Fibroblast of skin of right biceps (primary cell): ENCODE measurements at places on chromosomes 5 and 9.

GRCh38 chr9:7121055-7121454 lies 363.3 kb downstream of the KDM4C start:
- DNase-seq, result no peak

- no peak for DNase-seq
Measured at GRCh38 chr9:16358751-16359150, 511.7 kb downstream of the BNC2 start.

GRCh38 chr5:169980418-169981053 lies at the start of gene INSYN2B:
Gene INSYN2B (minus strand): TSS chr5:169980495. CDS start chr5:169883898, 96,597 bp downstream.
- DNase-seq, result peak; percentile 87

GRCh38 chr5:67297376-67297775 lies 100.8 kb upstream of the CD180 start:
- DNase-seq, result no peak

DNA sequence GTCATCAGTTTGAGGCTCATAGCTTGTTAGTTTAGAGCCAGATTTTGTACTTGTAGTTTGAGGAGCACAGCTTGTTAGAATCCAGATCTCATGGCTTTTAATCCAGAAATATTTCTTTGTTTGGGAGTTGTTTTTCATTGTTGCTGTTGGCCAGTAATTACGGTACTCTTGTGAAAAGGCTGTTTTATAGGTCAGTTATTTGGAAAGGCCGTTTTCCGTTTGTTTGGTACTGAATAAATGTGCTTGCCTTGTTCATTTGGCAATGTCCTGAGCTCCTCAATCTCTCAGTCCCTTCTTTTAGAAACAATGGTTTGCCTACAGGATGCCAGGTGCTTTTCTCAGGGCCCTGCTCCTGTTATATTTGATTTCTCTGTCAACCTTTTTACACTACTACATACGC lies 4.5 kb upstream of the MOB3B start:
- no peak for DNase-seq

DNA sequence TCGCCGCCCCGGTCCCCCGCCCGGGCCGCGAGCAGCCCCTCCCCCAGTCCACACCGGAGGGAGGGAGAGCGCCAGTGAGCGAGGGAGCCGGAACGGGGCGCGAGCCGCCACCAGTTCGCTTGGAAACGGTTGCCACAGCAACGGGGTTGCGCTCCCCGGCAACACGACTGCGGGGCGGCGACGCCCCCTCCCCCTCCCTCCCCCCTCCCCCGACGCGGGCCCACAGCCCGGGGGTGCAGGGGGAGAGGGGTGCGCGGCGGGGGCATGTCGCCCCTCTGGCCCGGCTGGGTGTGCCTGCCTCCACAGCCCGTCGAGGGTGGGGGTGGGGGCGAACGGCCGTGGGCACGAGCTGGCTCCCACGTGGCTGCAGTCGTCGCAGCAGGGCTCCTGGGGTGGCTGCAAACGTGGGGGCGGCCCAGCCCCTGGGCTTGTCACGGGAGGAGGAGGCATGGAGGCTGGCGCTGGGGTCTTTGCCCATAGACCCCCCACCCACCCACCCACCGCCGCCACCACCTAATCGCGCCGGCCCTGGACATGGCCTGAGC lies 524 bp downstream of the PRR7 start:
- peak; percentile 50 for DNase-seq

- no peak for DNase-seq
Measured at GRCh38 chr5:90220554-90220953, 189.0 kb downstream of the CETN3 start.

- no peak for DNase-seq
Measured at GRCh38 chr9:134130503-134131375, 5.1 kb upstream of the WDR5 start.

DNA sequence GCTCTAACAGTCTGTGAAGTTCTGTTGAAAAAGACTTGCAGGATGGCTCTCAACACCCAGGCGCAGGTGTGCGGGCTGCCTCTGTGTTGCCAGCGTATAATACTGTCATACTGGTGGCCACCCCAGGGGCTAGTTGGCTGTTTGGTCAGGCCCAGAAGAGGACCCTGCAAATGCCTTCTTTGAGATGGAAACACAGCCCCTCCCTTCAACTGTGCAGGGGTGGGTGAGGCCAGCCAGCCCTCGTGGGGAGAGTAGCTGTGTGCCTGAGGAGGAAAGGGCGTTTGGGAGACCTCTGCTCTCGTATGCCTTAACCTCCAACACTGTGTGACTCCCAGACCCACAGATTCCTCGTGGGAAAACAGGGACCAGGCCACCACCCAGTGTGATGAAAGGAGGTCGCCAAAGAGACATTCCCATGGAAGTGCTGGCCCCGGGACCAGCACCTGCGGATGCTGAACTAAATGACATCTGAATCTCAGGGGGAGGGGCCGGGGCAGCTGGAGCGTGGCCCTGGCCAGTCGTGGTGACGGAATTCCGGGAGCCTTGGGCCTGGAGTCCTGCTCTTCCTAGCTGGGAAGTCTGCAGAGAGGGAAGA lies 11.3 kb upstream of the SCGB3A1 start:
- no peak for DNase-seq

DNA sequence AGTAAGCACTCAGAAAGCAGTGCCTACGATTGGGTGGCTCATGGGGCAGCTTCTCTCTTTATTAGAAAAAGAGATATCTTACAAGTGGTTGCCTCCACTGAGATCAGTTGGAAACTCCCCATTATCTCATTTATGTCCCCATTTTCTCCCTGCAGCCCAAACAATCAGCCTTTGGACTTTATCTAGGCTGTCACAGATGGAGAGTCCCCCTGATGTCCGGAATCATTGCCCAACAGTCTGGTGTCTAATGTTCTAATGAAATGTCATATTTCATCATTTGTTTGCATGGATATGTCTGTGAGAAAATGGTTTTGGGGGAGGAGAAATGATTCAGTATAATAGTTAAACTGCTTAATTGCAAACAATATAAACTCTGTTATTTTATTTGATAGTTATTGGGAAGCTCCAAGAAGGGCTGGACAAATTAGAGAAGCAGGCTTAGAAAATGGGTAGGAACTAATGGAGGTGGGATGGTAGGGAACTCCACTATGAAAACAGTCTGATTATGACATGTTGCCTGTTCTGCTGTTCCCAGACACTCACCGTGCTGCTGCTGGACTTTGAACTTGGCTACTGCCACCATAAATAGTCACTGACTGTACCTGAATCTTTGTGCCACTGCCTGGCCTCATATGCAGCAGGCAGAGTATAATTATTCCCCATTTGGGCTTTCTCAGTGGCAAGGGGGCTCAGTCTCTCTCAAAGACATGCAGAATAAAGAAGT lies 38.3 kb upstream of the SMAD5 start:
- DNase-seq, result no peak

GRCh38 chr9:98810102-98810842 lies 2.8 kb downstream of the GALNT12 start:
- DNase-seq, result no peak

DNA sequence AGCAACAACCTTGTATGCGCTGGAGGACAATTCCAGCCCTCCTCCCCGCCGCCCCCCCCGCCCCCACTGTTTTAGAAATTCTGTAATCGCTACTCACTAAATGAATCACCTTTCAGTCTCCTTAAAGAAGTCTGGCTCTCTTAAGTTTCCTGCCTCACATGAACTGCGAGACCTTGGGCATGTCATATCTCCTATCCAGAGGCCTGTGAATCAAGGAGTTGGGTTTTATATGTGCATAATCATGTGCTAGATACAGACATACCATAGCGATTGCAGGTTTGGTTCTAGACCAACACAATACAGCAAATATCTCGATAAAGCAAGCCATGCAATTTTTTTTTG lies 337 bp upstream of the DMAC1 start:
- DNase-seq, result no peak

DNA sequence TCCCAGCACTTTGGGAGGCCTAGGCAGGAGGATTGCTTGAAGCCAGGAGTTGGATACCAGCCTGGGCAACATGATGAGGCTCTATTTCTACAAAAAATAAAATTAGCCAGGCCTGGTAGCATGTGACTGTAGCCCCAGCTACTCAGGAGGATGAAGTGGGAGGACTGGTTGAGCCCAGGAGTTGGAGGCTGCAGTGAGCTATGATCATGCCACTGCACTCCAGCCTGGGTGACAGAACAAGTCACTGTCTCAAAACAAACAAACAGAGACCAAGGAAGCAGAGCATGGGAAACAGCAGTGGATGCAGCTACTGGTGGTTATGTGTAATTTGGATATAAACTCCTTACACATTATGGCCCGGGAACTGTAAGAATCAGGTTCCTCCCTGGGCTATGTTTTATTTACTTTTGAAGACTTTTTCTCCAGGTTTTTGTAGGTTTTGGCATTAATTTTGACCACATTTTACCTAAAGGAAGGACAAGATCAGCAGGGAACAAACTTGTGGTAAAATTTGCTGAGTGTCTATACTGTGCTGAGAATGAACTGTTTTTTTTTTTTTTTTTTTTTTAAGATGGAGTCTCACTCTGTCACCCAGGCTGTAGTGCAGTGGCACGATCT lies 8.3 kb downstream of the KIF2A start:
- DNase-seq, result no peak

- no peak for DNase-seq
Measured at GRCh38 chr9:111896942-111897600, 457 bp downstream of the UGCG start.

DNA sequence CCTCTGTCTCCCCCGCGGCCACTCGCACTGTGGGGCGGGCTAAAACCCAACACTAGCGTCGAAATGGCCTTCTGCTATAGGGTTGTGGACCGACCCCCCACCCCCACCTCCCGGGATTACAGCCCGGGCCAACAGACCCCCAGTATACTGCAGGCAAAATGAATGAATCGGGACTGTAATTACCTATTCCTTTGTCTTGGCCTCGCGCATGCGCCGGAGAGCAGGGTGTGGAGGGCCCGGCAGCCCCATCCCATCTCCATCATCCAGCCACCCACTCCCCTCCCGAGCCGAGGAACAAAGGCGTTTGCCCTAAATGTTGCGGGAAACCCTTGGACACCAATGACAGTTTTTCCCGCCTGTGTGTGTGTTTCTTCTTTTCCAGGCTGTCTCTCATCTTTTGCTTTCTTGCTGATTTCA lies 1.6 kb downstream of the BASP1 start:
- peak; percentile 62 for DNase-seq

GRCh38 chr5:1181451-1182359 lies 19.7 kb upstream of the SLC6A19 start:
- no peak for DNase-seq

- DNase-seq, result peak; percentile 12
Measured at GRCh38 chr9:7613931-7614330, 185.6 kb downstream of the DMAC1 start.

DNA sequence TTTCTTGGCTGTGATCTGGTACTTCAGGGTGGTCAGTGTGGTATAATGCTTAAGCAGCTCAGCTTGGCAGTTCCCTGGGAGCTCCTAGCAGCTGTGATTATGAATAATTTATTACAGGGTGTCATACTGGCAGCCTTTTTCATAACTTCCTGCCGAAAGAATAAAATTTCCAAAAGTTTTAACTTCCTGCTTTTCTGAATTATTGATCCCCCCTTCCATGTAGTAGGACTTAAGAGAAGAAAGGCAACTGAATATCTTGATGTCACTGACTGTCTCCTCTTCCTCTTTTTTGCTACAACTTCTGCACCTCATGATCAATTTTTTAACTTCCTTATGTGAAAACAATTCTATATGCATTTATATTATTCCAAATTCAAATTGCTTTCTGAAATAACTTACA lies 74.3 kb upstream of the SPEF2 start:
- DNase-seq, result no peak

GRCh38 chr5:126635585-126635984 lies 34.8 kb downstream of the PHAX start:
- DNase-seq, result no peak

GRCh38 chr9:108543251-108543778 lies 312.5 kb downstream of the ACTL7B start:
- DNase-seq, result peak; percentile 73

GRCh38 chr5:111236995-111237394 lies 12.8 kb downstream of the CAMK4 start:
- no peak for DNase-seq

- DNase-seq, result peak; percentile 26
Measured at GRCh38 chr9:74951725-74952151, 974 bp downstream of the C9orf40 start.

GRCh38 chr9:114327749-114328148 lies 1.9 kb upstream of the ORM2 start:
- DNase-seq, result no peak

- DNase-seq, result peak; percentile 43
Measured at GRCh38 chr5:149371296-149371962, 7.7 kb downstream of the IL17B start.

GRCh38 chr5:78162253-78162862 lies 132.1 kb downstream of the AP3B1 start:
- DNase-seq, result peak; percentile 28

DNA sequence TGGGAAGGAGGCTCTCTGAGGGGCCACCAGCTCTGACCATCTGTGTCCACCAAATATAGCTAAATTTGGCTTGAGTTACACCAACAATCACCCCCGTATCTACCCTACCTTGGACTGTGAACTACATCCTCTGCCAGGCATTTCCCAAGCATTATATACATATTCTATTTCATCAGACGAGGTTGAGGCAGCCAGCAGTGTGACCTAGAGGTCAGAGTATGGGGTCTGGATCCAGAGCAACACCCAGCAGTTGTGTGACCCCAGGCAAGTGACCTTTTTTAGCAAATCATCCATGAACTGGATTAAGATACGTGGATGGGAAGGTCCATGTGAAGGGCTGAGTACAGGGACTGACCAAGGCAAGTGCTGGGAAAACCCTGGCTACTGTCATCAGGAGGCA lies 180.6 kb downstream of the HSPA4 start:
- DNase-seq, result no peak

- DNase-seq, result no peak
Measured at GRCh38 chr9:10172476-10172875, 440.3 kb downstream of the PTPRD start.

GRCh38 chr9:3508521-3509291 lies 17.1 kb downstream of the RFX3 start:
- DNase-seq, result peak; percentile 25

GRCh38 chr5:107289030-107289714 lies 381.6 kb downstream of the EFNA5 start:
- DNase-seq, result no peak

- no peak for DNase-seq
Measured at GRCh38 chr9:38687389-38687842, 32.5 kb downstream of the FAM240B start.

DNA sequence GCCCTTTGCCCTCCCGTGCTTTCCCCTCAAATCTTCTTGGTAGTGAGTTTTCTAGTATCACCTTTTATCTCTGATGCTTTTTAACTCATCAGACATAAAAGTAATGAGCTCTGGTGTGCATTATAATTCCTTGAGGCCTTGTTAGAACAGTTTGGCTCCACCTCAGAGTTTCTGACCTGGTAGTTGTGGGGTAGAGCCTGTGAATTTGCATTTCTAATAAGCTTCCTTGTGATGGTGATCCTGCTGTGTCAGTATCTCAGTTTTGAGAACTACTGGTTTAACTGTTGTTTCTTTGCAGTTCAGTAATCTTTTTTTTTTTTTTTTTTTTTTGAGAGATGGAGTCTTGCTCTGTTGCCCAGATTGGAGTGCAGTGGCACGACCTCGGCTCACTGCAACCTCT lies 31.1 kb downstream of the UBE2D2 start:
- DNase-seq, result no peak

- DNase-seq, result no peak
Measured at GRCh38 chr5:33905381-33905780, 13.6 kb upstream of the ADAMTS12 start.

- peak; percentile 9 for DNase-seq
Measured at GRCh38 chr5:106481374-106481773, 1189.4 kb downstream of the EFNA5 start.
